ENCODE measurements at places on chromosomes 7 and 10. TPM values are rescaled to one million over a fixed set of nuclear protein-coding genes. Genes with fewer than 3 reads are reported as not detected.

GRCh38 chr7:119703895-119704294 is 569.1 kb upstream of the KCND2 start:
- DNase-seq: no peak

- no peak for DNase-seq
These were observed 5.6 kb upstream of the NFKB2 start for GRCh38 chr10:102389894-102390293.

GRCh38 chr7:1579481-1580421 is 9.9 kb upstream of the PSMG3 start:
- no peak for DNase-seq

The ABCB4 gene
- total RNA-seq: not detected

The C10orf71 gene
- not detected for total RNA-seq

The URGCP gene
- total RNA-seq: 28.0 TPM
